ENCODE measurements at places on chromosomes 6 and 20.

DNA sequence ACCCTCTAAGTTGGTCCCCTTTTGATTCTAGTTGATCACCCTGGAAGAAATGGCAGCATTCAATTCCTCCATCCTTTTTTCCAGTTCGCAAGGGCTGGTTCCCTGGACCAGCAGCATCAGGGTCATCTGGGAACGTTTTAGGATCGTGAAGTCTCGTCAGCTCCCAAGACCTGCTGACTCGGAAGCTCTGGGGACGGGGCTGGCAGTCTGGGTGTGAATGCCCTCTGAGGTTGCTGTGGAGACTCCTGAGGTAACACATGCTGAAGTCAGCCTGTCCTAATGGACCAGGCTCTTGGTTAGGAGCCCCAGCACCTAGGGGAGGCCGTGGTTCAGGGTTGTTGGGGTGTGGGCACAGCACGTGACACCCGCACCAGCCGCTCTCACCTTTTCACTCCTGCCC, 164.1 kb downstream of the SYNDIG1 start:
- no peak for DNase-seq

DNA sequence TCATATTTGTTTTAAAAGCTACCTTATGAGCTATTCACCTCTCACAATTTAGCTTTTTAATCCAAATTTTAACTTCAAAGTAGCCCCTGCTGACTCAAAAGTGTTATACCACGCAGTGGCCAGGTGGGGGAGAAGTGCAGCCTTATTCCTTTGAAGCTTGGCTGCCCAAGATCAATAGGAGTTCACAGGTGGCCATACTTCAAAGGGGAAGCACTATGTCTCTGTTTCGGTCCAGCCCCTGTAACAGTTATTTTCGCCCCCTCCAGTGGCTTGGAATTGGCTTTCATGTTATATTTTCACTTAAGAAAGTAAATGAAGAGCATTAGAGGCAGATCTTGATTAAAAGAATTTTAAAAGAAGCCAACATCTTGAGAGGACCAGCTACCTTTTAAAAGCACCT, 608.4 kb downstream of the EPHA7 start:
- DNase-seq: peak; percentile 78

- no peak for DNase-seq
These were observed 41.8 kb downstream of the SRC start for GRCh38 chr20:37387519-37388269.

DNA sequence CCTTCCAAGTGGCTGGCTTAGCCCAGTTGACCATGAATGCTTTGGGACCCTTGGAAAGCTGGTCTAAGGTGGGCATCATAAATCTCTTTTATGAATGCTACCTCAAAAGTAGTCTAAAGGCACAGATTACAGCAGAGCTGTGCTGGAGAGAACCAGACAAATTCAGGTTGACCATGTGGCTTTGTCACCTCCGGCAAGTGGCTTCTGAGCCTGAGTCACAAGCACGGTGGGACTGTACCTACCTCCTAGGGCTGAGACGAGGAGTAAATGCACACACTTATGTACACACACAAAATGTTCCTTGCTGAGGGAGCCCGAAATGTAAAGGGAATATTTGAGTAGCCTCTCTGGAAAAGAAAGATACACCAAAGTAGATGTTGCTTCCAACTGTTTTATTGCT, 155.9 kb downstream of the NFATC2 start:
- no peak for DNase-seq

GRCh38 chr6:159093609-159094443, 49.0 kb upstream of the TAGAP start:
- DNase-seq: no peak

- no peak for DNase-seq
These were observed 34.9 kb downstream of the DCDC2 start for GRCh38 chr6:24322924-24323323.

- no peak for DNase-seq
These were observed 568.2 kb downstream of the HDGFL1 start for GRCh38 chr6:23137611-23138010.

GRCh38 chr6:37916675-37917074, 97.1 kb downstream of the ZFAND3 start:
- DNase-seq: no peak

DNA sequence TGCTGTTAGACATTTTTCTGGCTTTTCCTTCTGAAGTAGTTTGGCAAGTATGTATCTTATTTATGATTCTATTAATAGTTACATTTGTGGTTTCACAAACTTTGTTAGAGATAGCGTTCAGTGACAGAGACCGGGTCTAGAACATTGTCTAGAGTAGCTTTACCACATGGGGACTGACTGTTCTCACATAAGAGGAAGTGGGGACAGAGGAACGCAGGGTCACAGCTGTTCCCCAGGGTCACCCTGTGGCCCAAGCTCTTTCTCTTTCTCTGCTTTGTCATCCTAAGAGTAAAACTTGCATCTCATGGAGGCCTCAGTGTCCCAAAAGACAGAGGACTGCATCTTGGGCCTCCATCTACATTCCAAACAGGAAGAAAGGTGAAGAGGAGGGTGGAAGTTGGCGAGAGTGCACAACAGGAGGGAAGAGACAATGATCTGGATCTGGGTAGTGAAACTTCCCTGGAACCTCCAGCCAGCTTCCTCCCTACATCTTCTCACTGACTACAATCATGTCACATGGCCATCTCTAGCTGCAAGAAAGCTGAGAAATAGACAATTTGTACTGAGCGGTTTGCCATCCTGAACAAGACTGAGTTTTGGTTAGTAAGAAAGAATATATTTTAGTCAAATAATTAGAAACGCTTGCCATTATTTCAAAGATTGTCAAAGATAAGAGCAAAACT, 645.8 kb upstream of the ARID1B start:
- no peak for DNase-seq

DNA sequence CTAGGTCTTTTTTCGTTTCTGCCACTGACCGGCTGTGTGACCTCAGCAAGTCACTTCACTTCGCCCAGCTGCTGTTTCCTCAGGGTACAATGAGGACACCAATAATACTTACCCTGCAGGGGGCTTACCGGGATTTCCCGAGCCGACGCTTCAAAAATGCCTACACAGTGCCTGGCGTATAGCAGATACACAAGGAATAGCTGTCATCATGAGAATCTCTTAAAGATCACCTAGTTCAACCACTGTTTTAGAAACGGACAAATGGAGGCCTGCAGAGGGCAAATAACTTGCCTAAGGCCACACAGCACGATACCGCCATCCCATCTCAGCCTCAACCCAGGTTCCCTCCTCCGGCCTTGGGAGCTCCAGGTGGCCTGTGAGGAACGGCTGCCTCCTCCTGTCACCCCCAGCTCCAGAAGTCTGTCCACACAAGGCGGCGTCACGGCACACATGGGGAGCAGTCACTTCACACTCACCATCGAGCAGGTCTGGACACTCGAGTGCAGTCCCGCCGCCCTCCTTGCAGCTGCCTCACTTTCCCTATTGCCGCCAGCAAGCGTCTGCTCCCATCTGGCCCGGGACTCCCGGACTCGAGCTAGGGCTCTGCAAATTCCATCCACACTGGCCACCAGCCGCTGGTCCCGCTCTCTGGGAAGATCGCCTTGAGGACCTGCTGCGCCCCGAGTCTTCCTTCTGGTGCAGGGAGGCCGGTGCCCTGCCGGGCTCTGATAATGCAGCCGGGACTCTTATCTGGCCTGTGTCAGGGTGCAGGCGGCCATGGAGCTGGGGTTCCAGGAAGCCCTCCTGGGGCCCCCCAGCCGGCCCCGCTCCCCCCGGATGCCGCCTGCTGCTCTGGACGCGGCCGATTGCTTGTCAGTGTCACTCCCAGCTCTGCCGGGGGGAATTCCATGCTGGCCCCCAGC, at the start of gene RIPOR3:
TSS of gene RIPOR3 (minus strand) at position 893 of the 923 bp plus-strand sequence. CDS start at position 479, 414 bp downstream.
- DNase-seq: peak; percentile 34

DNA sequence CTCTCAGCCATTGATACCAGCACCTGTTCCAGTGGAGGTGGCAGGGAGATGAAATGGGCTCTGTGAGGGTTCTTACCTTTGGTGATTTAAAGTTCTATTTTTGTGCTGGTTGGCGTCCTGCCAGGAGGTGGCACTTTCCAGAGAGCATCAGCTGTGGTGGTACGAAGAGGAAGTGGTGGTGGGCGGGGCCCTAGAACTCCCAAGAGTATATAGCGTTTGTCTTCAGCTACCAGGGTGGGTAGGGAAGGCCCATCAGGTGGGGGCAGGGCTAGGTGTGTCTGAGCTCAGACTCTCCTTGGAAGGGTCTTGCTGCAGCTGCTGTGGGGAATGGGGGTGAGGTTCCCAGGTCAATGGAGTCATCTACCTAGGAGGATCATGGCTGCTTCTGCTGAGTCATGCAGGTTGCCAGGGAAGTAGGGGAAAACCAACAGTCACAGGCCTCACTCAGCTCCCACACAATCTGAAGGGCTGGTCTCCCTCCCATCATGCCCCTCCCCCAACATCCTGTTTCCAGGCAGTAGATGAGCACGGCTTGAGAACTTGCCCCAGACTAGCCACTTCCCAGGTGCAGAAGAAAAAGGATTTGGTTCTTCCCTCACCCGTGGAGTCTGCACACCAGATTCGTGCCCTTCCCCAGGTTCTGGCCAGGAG, 46.6 kb downstream of the MOXD1 start:
- DNase-seq: no peak

DNA sequence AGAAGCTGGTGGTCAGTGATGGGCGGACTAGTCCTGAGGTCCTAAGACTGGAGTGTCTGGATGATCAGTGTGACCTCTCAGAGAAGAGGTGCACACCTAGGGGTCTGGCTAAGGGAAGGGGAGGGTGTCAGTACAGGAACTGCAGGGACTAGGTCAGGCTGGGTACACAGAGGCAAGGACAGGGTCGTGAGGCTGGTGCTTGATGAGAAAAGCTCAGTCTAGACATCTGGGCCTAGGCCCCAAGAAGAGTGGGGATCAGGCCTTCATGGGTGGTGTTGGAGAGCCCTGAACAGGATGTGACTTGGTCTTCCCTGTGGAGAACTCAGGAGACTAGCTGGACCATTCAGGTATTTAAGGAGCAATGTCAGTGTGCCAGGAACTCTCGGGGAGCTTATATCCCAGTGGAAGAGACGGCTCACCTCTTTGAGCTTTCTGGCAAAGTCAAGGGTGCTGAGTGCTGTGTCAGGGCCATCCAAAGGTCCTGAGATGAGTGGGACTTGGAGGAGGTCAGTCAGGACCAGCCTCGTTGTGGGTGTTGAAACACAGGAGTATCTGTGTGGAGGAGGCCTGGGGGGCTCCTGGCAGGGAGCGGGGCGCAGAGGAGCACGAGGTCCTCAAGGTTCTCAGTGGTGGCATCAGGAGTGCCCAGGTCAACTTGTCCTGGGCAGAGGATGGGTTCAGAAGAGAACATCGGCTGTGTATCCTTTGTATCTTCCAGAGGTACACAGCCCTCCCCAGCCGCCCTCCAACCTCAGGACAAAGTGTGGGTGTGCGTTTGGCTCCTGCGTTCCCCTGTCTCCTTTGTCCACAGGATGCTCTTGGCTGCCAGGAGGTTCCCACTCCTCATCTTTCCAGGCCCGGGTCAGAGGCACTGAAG, 13.3 kb upstream of the MYT1 start:
- DNase-seq: no peak

- no peak for DNase-seq
These were observed 16.3 kb downstream of the COL21A1 start for GRCh38 chr6:56230976-56231566.

DNA sequence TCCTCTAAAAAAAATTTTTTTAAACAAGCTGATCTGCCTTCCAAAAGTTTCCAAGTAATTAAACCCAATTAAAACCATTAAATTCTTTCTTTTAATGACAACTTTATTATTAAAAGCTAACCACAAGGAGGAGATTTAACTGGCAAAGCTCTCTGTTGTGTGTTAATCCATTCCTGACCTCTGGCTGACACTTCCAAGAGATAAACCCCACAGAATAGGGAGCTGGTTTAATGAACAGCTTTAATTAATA, 230.8 kb downstream of the EYA2 start:
- peak; percentile 86 for DNase-seq

DNA sequence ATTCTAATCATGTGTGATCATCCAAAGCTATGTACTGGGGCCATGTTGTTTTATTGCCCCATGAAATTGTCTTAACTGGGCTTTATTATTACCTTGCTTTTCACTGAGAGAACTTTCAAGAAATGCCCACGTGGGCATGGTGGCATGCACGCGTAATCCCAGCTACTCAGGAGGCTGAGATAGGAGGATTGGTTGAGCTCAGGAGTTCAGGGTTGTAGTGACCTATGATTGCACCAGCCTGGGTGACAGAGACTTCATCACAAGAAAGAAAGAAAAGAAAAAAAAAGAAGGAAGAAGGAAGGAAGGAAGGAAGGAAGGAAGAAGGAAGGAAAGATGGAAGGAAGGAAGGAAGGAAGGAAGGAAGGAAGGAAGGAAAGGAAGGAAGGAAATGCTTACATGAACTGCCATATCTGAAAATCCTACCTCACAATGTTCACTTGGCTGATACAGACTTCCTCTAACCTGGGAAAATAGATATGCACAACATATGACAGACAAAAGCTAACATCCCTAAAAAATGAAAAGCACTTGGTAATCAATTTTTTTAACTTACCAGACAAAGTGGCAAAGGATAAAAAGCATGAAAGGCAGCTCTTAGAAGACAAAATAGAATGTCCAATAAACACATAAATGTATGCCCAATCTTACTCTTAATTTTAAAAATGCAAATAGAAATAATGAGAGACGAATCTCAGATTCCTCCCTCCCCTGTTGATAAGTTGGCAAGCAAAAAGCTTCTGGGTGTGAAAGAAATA, 25.5 kb upstream of the TMEM244 start:
- no peak for DNase-seq

- DNase-seq: no peak
These were observed 53.3 kb upstream of the TNFRSF21 start for GRCh38 chr6:47362857-47363461.

GRCh38 chr6:56345376-56345995, 98.1 kb upstream of the COL21A1 start:
- no peak for DNase-seq

GRCh38 chr20:23326774-23327173, 23.8 kb upstream of the NXT1 start:
- no peak for DNase-seq

- no peak for DNase-seq
These were observed 4.9 kb downstream of the TM9SF4 start for GRCh38 chr20:32114305-32114960.

- no peak for DNase-seq
These were observed 21.6 kb downstream of the CNKSR3 start for GRCh38 chr6:154488802-154489437.

DNA sequence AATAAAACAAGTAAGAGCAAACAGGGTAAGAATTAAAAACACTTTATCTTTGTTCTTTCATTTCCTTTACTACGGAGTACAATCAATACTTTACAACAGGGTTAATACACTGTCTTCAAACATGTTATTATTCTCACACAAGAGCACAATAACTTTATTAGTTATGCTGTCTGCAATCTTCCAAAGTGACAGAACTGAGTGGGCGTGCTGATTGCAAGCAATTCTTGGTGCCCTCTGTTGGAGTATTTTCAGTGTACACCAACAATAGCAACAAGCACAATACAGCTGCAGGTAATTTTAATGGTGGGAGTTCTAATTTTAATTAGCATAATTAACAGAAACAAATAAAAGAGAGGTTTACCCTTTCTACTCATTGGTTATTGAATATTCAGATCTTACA, 33.9 kb upstream of the PTPRK start:
- DNase-seq: no peak

Data from NCI-H82 (cell line).